Activated T-cell treated with anti-CD3 and anti-CD28 coated beads, Interleukin-2, amount 50 U/mL, for 48 hours (primary cell): ENCODE measurements at places on chromosomes 2 and 18.

DNA sequence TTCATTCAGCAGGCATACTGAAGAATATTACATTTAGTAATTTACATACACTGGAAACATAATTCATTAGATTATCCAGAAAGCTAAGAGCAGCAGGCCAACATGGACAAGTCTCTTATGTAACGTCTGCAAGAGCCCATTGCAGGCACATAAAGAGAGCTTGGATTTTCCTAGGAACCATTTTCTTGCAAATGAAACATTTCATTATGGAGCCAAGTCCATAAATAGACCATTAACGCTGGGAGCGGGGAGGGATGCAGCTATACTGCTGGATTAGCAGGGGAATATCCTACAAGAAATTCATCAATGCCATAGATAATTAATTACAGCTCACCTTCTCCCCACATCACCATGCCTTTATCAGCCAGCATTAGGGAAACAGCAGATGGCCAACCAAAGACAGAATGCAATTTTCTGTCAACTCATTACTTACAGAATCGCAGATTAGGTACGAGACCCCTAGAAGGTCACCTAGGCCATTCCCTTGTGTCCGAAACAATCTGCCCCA lies 170.4 kb downstream of the C1D start:
- no peak for DNase-seq

DNA sequence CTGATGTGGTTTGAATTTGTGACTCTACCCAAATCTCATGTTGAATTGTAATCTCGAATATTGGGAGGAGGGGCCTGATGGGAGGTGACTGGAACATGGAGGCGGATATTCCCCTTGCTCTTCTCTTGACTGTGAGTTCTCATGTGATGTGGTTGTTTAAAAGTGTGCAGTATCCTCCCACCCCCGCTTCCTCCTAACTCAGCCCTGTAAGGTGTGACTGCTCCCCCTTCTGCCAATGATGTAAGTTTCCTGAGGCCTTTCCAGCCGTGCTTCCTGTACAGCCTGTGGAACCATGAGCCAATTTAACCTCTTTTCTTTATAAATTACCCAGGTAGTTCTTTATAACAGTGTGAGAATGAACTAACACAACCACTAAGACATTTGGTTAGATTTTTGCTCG lies 458.4 kb downstream of the THSD7B start:
- DNase-seq: no peak

DNA sequence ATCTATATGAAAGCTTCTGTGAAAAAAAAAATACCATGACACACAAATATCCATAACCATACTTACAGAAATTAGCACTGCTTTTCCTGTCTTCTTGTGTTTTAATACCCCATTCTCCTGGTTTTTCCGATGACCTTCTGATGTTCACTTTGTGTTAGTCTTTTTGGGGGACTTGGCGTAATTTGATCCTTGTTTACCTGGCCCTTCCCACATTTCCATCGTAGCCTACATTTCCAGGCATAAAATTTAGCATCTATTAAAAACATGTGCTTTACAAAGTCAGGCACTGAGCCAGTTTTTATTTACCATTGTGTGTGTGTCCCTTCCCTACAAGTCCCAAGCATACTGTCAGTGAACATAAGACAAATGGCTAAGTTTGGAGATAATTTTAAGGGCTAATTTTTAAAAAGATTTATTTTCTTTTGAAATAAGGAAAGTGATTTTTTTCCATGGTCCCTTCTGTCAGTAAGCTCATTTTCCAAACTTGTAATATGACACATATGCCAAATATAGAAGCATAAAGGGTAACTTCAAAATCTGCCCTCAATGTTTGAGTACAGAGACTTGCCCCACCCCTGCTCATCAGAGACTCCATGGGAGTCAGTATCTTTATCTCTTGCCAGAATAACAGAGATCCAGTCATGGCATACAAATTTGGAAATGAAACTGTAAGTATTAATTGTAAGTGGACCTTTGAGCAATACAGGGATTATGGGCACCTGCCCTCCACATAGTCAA lies 27.3 kb downstream of the SESTD1 start:
- DNase-seq: no peak

GRCh38 chr2:239744706-239745340 lies 280.3 kb downstream of the NDUFA10 start:
- DNase-seq: no peak

- no peak for DNase-seq
Observed at GRCh38 chr2:151774506-151774905, 40.2 kb upstream of the NEB start.

DNA sequence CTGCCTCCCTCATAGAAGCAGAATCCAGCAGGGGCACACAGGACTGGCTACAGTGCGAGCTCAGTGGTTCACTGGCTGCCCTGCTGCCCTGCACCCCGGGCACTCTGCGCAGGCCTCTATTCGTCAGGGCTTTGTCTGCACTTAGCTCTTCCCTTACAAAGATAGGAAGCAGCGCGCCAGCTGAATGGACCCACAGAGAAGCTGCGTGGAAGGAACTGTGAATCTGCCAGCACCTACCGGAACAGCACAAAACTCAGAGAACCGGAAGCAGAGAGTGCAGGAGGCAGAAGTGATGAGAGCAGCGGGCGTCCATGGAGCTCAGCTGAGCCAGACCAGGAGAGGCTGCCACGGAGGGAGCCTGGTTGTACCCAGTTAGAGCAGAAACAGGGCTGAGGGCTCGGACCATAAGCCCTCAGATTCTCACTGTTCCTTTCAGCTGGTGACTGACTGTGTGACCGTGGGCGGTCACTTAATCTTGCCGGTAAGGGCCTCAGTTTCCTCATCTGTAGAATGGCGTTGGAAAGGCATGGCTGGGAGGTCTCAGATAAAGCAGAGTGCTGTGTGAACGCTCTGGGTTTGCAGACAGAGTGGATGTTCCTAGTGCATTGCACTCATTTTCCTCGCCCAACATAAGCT lies 23.1 kb upstream of the SLC66A3 start:
- no peak for DNase-seq
